ENCODE measurements at places on chromosomes 3 and 15. TPM values are rescaled to one million over a fixed set of nuclear protein-coding genes. Genes with fewer than 3 reads are reported as not detected.

DNA sequence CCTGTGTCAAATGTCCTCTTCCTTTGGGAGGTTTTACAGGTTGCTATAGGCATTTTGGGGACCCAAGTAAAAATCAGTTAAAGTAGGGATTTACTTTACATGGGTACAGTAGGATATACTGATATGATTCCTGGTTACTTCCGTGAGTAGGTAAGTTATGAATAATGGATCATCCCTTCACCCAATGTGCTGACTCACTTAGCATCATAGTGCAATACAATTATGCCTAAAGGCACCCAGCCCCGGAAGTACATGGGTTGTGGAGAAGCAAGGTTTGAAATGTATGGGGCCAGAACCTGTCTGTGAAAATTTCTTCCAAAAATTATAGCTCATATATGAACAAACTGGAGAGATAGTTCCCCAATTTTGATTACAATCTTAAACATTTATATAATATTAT lies 64.0 kb downstream of the GLB1 start:
- no peak for DNase-seq

DNA sequence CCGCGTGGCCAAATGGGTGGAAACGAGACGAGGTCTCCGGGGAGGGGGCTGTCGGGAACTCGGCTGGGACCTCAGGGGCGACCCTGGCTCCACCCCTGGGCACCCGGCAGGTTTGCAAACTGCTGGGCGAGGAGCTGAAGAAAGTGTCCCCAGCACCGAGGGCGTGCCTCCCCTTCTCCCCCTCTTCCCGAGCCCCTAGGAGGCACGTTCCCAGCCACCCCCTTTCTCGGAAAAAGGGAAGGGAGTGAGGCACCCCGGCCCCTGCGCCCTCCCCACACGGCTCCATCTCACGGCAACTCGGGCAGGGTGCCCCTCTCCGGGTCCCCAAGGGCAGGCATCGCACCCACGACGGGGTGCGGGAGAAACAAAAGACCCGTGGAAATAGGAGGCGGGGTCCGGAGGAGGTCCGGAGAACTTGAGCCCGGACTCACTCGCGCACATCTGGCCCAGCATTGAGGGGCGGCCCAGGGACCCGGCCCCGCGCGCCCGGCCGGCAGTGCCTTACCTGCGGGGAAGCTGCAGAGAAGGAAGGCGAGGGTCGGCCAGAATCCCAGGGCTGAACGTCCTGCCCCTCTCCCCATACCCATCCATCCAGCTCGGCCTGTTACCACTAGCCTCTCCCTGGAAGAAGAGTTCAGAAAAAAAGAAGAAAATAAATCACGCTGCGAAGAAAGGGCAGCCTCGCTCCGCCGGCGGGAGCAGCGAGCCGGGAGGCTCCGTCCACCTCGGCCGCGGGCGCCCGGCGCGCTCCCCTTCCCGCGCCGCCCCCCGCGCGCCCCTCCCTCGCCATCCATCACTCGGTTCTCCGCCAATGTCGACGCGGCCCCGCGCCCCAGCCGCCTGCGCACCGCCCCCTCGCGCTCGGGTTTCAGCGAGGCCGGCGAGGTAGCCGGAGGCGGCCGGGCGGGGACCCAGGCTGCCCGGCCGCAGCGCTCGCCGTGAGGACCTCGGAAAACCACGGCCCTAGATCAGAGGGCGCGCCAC lies 16.3 kb downstream of the RGMA start:
- DNase-seq: no peak

GRCh38 chr3:167773584-167773983 lies 38.1 kb downstream of the SERPINI1 start:
- no peak for DNase-seq

GRCh38 chr3:61632568-61633175 lies 71.3 kb downstream of the PTPRG start:
- no peak for DNase-seq

GRCh38 chr3:188796122-188796631 lies 375.6 kb upstream of the TPRG1 start:
- no peak for DNase-seq

DNA sequence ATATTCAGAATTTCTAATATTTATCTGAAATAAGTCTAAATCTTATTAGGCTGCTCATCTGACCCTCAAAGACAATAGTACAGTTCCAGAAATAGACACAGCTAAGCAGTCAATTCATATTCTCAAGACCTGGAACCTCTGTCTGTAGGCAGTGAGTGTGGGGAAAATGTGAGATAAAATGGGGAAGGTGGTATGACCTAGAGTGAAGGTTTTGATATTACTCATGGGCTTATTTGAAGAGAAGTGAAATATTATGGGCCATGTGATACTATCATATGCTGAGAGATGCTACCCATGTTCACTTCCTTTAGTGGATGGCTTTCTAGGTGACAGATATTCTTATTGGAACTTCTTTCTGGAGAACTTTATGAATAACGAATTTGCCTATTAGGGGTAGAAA lies 33.5 kb downstream of the TGFBR2 start:
- no peak for DNase-seq

DNA sequence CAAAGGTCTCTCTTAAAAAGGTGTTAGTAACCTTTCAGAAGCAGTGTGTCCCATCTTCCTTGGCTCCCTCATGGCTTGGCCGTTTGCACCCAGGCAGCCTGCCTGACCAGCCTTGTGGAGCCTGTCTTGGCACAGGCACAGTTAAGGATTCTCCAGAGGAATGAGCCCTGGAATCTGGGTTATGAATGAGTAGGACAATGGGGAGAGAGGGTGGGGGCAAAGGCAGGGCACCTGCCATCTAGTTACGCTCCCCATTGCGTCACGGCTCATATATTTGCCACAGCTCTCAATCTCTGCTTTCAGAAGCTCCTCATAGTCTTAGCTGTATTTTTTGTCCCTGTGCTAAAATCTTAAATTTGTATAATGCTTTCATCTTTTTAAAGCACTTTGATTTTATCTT lies 50.6 kb downstream of the WDR76 start:
- DNase-seq: no peak

The MCF2L2 gene
- 4.4 TPM for polyA plus RNA-seq

The ANKRD63 gene
- not detected for polyA plus RNA-seq

The KCNMB3 gene
- 0.88 TPM for polyA plus RNA-seq
